ENCODE measurements at places on chromosomes 1 and 21.

GRCh38 chr1:27399251-27400025 lies 7.0 kb downstream of the GPR3 start:
- DNase-seq = no peak

GRCh38 chr1:235532360-235532759 lies 28.1 kb upstream of the B3GALNT2 start:
- no peak for DNase-seq

DNA sequence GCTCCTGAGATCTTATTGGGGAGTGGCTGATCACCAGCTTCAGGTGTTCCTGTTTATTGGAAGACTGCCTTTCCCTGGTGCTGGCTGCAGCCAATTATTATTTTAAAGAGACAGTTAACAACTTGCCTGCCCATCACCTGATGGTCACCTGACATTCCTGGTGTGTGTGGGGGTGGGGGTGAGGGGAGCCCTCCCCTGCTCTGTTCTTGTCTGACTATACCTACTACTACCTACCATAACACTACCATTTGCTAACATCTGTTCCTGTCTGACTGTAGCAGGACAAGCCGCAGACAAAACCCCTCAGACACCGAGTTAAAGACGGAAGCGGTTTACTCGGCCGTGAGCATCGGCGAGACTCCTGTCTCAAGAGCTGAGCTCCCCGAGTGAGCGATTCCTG lies 54.9 kb upstream of the NBPF3 start:
- DNase-seq = no peak

DNA sequence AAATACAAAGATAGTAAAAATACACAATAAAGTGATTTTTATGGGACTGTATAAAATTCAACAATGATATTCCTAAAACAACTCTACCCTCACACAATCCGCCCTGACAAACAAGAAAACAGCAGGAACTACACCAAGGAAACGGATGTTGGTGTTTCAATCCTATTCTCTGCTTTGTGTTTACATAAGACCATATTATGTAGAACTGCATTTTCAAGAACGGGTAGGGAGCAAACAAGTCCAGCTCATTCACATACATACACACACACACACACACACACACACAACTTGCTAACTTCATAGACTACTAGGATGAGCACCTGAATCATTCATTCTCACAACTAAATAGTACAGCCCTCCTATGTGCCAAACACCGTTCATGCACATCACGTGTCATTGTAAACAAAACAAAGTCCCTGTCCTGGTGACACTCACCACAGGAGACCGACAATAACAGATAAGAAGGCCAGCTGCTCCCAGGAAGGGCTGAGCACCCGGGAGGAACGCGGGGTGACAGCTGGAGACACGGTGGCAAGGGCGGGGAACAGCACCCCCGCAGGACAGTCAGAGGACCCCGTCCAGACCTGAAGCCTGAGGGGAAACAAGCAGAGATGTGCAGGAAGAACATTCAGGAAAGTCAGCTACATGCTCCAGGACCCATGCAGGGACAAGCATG lies 43.0 kb downstream of the NPHP4 start:
- no peak for DNase-seq

- DNase-seq = no peak
These were observed 42.5 kb downstream of the CNST start for GRCh38 chr1:246608616-246609376.

- DNase-seq = no peak
These were observed 99.0 kb downstream of the LTN1 start for GRCh38 chr21:28893687-28894086.

GRCh38 chr1:223161321-223161720 lies 18.3 kb upstream of the TLR5 start:
- DNase-seq = no peak

- DNase-seq = no peak
These were observed 10.1 kb upstream of the CNN3 start for GRCh38 chr1:94936861-94937620.

- DNase-seq = no peak
These were observed 3.8 kb upstream of the INKA2 start for GRCh38 chr1:111742938-111743549.

DNA sequence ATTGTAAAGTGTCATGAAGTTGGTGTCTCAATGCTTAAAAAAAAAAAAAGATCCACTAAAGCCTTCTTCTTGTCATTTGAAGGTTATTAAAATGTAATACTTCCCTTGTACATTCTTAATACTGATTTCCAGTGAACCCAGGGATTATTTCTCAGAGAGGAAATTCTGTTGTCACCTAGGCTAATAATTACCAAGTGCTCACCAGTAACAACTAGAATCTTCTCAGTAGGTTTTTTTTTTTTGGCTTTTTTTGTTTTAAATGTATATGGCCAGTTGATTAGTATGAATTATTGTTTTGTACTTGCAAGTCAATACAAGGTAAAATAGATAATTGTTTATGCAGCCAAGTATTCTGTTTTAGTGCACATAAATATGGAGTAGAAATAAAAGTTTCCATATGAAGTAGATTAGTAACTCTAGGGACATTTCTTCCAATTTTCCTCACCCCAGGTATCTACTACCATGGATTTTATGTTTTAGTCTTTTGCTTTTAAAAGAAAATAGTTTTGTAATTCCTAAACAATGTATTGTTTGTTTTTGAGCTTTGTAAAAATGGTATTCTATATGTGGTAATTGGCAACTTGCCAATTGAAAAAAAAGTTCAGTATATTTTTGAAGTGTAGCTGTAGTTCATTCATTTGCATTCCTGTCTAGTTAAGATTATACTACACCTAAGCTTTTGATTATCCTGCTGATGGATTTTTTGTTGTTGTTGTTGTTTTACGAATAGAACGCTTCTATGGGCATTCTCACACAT lies 21.9 kb downstream of the LAMC1 start:
- DNase-seq = no peak

- no peak for DNase-seq
These were observed 54.7 kb upstream of the CLDN14 start for GRCh38 chr21:36534656-36535055.

- no peak for DNase-seq
These were observed 89.2 kb upstream of the POU3F1 start for GRCh38 chr1:38135625-38136414.

- DNase-seq = no peak
These were observed 104.9 kb upstream of the PTGFR start for GRCh38 chr1:78385744-78386462.

GRCh38 chr21:45405271-45405818 lies 380 bp downstream of the COL18A1 start:
- no peak for DNase-seq

GRCh38 chr1:231526536-231526935 lies 1.9 kb upstream of the TSNAX start:
- no peak for DNase-seq

- no peak for DNase-seq
These were observed 26.4 kb upstream of the BTG2 start for GRCh38 chr1:203278885-203279406.

DNA sequence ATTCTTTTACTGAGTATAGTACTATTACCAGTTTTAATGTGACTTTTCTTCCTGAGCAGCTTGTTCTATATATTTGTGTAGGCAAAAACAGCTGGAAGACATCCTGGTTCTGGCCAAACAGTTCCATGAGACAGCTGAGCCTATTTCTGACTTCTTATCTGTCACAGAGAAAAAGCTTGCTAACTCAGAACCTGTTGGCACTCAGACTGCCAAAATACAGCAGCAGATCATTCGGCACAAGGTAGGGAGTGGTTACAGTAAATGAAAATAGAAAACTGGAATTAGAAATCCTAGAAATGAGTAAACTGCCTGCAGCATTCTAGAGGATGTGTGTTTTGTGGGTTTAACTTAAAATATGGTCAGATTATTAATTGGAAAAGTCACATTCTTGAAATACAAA lies 64.1 kb upstream of the BMP8A start:
- DNase-seq = no peak

GRCh38 chr1:27548858-27549719 lies 54.9 kb downstream of the AHDC1 start:
- DNase-seq = no peak

DNA sequence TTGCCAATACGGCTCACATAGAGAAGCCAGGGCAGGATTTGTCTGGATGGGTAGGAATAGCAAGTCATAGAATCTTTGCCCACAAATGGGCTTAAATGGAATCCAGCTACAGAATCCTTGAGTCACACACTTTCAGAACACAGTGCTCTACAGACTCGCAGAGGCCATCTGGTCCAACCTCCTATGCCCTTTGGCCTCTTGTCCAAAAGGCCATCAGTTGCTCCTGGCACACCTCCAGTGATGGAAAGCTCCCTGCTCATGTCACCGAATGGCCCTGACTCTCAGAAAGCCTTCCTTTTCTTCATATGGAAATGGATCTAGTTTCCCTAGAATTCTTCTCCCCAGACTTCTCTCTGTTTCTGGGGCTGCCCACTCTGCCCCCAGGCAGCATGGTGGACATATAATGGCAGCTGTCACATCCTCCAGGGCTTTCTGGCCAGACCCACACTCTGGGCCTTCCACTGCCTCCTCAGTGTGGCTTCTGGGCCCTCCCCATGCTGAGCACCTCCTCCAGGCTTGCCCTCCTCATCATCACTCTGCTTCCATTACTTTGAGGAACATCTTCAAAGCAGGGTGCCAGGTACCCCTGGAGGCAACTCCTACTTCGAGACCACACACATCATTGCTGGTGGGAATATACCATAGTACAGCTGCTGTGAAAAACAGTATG lies 33.6 kb upstream of the TRABD2B start:
- no peak for DNase-seq

- DNase-seq = no peak
These were observed 194.3 kb upstream of the CAMK1G start for GRCh38 chr1:209389258-209389657.

GRCh38 chr1:26616881-26617280 lies 78.9 kb upstream of the ARID1A start:
- DNase-seq = no peak

DNA sequence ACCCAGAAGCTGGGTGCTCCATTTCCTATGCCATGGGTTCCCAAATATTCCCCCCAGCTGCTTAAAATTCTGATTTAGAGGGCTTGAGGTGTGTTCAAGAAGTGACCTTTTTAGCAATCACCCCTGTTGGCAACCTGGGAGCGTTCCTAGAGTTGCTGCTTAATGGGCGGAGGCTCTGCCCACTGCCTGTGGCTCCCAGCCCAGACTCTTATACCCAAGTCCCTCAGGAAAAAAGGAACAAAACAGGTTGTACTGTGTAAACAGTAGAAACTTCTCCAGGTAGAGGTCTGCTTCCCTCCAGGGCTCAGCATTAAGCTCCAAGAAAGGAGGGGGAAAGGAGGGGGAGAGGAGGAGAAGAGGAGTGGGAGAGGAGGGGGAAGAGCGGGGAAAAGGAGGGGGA lies 14.6 kb upstream of the TENT5C start:
- no peak for DNase-seq

DNA sequence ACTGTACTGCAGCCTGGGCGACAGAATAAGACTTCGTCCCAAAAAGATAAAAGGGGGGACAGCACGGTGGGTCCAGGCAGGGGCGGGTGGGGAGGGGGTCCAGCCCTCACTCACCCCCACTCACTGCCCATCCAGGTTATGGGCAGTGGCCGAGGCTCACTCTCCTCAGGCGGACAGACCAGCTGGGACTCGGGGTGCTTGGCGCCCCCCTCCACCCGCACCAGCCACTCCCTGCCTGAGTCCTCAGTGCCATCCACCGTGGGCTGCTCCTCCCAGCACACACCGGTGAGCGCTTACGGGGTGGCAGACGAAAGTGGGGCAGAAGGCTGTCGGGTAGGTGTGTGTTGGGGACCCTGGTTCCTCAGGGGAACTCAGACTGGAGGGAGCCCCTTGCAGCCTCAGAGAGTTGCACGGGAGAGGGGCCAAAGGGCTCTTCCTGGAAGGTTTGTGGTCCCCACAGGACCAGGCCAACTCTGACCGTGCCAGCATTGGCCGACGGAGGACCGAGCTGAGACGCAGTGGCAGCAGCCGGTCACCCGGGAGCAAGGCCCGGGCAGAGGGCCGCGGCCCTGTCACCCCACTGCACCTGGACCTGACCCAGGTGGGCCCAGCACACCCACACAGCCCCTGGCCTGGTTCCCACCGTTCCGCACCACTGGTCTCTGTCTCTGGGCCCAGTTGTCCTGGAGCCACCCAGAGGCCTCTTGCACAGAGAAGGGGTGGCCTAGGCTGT lies 6.6 kb downstream of the PLEKHN1 start:
- DNase-seq = no peak

DNA sequence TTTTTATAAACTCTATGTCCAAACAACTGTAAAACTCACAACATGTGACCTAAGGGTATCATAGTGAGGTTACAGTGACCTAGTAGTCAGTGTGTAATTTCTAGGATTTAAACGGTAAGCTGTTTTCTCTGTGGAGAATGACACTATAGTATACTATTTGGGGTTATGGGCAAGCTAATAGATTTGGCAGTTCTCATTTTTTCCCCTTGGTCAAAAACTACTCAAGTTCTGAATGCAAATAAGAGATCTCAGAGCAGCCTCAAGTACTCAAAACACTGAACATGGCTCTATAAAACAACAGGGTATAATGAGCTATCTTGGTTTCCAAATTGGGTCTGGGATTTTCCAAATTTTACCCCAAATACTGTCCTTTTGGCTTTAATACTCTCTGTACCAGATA lies 88.5 kb upstream of the HMCN1 start:
- DNase-seq = no peak

DNA sequence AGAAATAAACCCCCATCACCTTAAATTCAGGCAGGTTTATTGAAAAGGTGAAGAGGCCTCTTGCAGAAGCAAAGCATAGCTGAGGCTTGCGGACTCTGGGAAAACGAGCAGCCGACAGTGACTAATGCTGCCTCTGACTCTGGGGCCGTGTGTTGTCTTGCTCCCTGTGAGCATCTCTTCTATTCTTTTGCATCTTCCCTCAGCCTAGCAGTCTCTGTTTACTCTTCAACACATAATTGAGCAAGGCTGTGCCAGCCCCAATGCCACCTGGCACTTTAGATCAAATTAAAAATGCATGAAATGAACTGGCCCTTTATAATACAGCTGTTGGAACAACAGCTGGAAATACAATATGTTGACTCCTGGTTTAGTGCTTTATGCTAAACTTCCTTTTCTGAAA lies 18.4 kb upstream of the REG4 start:
- DNase-seq = no peak

GRCh38 chr1:25654109-25654660 lies 37.6 kb downstream of the MAN1C1 start:
- no peak for DNase-seq

- DNase-seq = no peak
These were observed 124.8 kb downstream of the LRIG2 start for GRCh38 chr1:113197719-113198330.

GRCh38 chr1:156099282-156099681 lies 15.2 kb upstream of the LMNA start:
- no peak for DNase-seq

- DNase-seq = no peak
These were observed 29.1 kb downstream of the SYDE2 start for GRCh38 chr1:85171721-85172120.

DNA sequence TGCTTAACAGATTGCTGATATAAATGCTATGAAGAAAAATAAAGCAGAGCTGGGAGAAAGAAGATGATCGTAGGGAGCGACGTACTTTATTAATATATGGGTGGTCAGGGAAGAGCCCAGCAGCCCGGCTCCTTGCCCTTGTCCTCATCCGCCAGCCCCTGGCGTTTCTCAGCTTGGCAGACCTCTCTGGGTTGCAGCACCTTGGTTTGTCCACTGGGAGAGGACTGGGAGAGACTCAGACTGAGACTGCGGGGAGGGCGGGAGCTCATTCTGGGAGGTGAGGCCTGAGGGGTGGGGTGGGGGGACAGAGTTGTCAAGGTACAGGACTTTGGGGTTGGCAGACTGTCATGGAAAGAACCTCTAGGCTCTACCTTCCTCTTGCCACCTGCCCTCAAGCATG lies 3.3 kb upstream of the S100A3 start:
- no peak for DNase-seq

GRCh38 chr1:220084460-220084859 lies 5.1 kb downstream of the BPNT1 start:
- DNase-seq = no peak

GRCh38 chr1:97209381-97209957 lies 487.9 kb downstream of the PTBP2 start:
- DNase-seq = no peak
